ENCODE measurements at places on chromosomes 12 and 14.
A peak's percentile ranks its signal among the peaks of the same experiment; 100 is the strongest.

DNA sequence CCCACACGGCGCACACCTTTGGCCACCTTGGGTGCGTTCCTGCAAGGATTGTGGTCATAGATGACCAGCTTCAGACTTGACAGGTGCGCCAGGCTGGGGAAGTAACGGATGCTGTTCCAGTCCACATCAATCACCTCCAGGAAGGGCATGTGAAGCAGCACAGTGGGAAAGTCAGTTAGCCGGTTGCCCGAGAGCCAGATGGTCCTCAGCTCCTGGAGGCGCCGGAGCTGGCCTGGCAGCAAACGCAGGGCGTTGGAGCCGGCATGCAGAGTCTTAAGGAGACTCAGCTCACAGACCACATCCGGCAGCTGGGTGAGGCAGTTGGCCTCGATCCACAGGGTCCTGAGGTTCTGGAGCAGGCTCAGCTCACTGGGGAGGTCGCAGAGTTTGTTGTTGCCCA lies 581 bp downstream of the LRRC10 start:
- DNase-seq = no peak

DNA sequence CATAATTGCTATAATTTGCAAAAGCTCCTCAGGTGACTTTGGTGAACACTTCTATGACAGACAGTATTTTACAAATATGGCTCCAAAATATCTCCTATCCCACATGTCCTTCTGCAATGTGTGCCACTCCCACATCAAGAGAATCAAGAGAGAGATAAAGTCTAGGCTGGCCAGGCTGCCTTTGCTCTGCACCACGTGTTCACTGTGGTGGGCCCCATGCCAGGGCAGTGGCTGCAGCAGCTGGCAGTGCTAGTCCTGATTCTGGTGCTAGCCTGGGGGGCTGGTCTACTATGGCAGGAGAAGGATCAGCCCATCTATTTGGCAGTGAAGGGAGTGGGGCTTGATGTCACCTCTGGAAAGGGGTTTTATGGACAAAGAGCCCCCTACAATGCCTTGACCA lies 86.3 kb downstream of the DRAM1 start:
- no peak for DNase-seq

DNA sequence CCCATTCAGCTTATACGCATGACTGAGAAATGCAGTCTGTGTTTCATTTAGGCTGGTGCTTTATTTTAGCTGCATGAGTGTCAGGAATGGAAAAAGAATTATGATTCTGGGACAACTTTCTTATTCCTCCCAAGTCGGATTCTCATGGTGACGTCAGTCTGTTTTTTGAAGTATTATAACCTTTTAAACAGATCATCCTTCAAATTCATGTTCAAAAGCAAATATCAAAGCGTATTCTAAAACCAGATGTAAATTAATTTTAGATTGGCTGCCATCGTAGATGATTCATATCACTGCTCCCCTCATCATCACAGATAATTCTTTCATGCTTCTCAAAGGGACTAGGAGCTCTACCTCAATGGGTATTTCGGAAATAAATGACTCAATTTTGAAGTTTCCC lies 15.0 kb downstream of the FNTB start:
- no peak for DNase-seq

DNA sequence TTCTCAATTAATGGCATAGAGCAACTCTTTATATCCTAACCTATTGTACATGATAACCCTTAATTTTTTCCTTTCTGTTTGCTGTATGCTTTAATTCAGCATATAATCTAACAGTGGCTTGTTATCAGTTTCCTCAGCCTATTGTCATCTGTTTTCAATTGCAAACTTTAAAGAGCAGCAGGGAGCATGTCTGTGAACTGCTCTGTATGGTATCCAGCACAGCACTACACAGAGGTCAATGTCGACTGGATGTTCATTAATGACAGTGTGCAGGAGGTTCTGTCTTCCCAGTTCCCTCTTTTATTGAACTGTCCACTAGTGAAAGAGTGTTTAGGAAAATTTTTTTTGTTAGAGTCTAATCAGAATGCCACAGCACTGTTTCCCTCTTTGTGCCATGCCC lies 609.1 kb downstream of the SOX5 start:
- no peak for DNase-seq

DNA sequence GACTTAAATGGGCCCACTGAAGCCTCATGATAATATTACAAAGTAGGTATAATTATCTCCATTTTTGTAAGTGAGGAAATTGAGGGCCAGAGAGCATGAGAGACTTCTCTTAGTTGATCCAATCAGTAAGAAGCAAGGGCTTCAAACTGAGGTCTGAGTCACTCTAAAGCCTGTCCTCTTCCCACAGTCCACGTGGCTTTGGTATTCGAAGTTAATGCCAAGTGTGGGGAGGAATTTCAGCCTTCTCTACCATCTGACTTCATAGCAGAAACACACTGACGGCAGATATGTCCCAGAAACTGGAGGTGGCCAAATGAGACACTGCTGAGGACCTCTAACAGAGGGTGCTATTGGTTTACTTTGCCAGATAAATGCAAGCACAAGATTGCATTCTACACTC lies 114.4 kb upstream of the OVCH1 start:
- DNase-seq = peak; percentile 26

GRCh38 chr12:4225571-4225970 lies 48.0 kb upstream of the CCND2 start:
- DNase-seq = no peak

- DNase-seq = no peak
These were observed 208.5 kb downstream of the C12orf50 start for GRCh38 chr12:87820524-87821202.

GRCh38 chr14:67857778-67858350 lies 38.3 kb downstream of the RAD51B start:
- DNase-seq = no peak

DNA sequence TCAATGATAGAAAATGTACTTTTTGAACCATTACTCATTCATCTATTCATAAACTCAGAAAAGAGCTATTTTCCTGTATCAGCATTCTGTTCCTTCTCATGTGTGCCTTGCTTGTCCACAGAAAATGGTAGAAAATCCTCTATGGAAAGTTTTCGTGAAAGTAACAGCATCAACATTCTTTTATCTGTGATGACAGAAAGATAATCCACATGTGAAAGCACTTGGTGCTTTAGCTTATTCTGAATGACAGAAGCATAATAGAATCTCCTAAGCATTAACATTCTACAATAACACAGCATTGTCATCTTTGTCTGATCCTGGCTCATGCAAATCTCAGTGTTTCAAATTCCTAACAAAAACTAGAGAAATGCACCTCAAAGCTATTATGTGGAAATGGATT lies 431.9 kb downstream of the ADAMTS20 start:
- no peak for DNase-seq
